ENCODE measurements at places on chromosomes 7 and 10. TPM values are rescaled to one million over a fixed set of nuclear protein-coding genes. Genes with fewer than 3 reads are reported as not detected.

ZPBP gene
- 13.6 TPM for total RNA-seq

C7orf57 gene
- not detected for total RNA-seq

LBX1 gene
- total RNA-seq: not detected

ANKRD1 gene
- 20.0 TPM for total RNA-seq

CYP3A4 gene
- total RNA-seq: not detected

NRAP gene
- total RNA-seq: 11.2 TPM

C10orf67 gene
- total RNA-seq: not detected

R3HCC1L gene
- total RNA-seq: 26.0 TPM

CREB3L2 gene
- total RNA-seq: 42.0 TPM

PDZD7 gene
- 1.5 TPM for total RNA-seq

ADAM22 gene
- 8.5 TPM for total RNA-seq

PTF1A gene
- 1.9 TPM for total RNA-seq

IFIT1 gene
- 17.4 TPM for total RNA-seq

RHOBTB1 gene
- 28.9 TPM for total RNA-seq

MKI67 gene
- 2.9 TPM for total RNA-seq

TMEM236 gene
- 0.45 TPM for total RNA-seq

CCL24 gene
- not detected for total RNA-seq

NAT16 gene
- total RNA-seq: not detected

ABCB1 gene
- 9.2 TPM for total RNA-seq

DEPP1 gene
- 144 TPM for total RNA-seq

GDF2 gene
- total RNA-seq: not detected

CCDC172 gene
- not detected for total RNA-seq

INMT gene
- 132 TPM for total RNA-seq

SCART1 gene
- total RNA-seq: 10.1 TPM

CTNNA3 gene
- total RNA-seq: 7.2 TPM

IFIT2 gene
- total RNA-seq: 4.1 TPM

ZNF485 gene
- total RNA-seq: 16.1 TPM

CALCR gene
- 0.45 TPM for total RNA-seq

FAM237B gene
- not detected for total RNA-seq

SCD gene
- total RNA-seq: 179 TPM

CDC14C gene
- 0.91 TPM for total RNA-seq

SORBS1 gene
- 84.6 TPM for total RNA-seq

ARMH3 gene
- 15.1 TPM for total RNA-seq

RASA4 gene
- 59.6 TPM for total RNA-seq

RGR gene
- total RNA-seq: not detected

MYH16 gene
- total RNA-seq: not detected

C7orf33 gene
- not detected for total RNA-seq

NEUROD6 gene
- total RNA-seq: not detected

APBB1IP gene
- 3.1 TPM for total RNA-seq

AKR1C2 gene
- 8.2 TPM for total RNA-seq

OR9A2 gene
- total RNA-seq: not detected

BHLHA15 gene
- total RNA-seq: 90.9 TPM

AQP1 gene
- total RNA-seq: 89.4 TPM

ASIC3 gene
- 1.7 TPM for total RNA-seq

WDR86 gene
- total RNA-seq: 3.6 TPM

VSTM4 gene
- 36.0 TPM for total RNA-seq

C10orf143 gene
- total RNA-seq: 5.1 TPM

NEBL gene
- total RNA-seq: 22.5 TPM
